ENCODE measurements at places on chromosomes 7 and 10.
A peak's percentile ranks its signal among the peaks of the same experiment; 100 is the strongest.

GRCh38 chr7:48087349-48087748, 1.7 kb upstream of the UPP1 start:
- DNase-seq = peak; percentile 85

- DNase-seq = no peak
Measured at GRCh38 chr7:72326365-72326764, 85.8 kb downstream of the CALN1 start.

GRCh38 chr7:107711301-107711700, 32.6 kb upstream of the CBLL1 start:
- DNase-seq = peak; percentile 81

DNA sequence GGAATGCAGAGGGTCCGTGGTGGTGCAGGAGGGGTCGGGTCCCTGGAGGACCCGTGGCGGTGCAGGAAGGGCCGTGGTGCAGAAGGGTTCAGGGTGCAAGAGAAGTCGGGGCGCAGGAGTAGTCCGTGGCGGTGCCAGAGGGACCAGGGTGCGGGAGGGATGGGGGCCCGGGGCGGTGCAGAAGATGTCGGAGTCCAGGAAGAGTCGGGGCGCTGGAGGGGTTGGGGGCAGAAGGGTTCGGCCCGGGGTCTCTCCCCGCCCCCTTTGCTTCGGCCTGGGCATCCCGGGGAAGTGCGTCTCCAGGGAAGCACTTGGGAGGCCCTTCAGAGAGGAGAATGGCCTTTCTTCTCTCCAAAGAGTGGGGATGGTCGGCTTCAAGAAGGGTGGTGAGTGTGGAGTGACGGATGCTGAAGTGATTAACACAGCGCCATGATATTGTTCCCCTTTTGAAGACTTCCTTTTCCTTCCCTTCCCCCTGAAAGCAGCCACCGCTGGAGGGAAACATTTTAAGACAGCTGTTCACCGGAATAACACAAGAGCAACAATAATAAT, 997 bp downstream of the WDR37 start:
- no peak for DNase-seq

- DNase-seq = no peak
Measured at GRCh38 chr10:124574456-124575070, 112.9 kb downstream of the LHPP start.

- DNase-seq = no peak
Measured at GRCh38 chr10:50613726-50614443, 9.9 kb downstream of the SGMS1 start.

DNA sequence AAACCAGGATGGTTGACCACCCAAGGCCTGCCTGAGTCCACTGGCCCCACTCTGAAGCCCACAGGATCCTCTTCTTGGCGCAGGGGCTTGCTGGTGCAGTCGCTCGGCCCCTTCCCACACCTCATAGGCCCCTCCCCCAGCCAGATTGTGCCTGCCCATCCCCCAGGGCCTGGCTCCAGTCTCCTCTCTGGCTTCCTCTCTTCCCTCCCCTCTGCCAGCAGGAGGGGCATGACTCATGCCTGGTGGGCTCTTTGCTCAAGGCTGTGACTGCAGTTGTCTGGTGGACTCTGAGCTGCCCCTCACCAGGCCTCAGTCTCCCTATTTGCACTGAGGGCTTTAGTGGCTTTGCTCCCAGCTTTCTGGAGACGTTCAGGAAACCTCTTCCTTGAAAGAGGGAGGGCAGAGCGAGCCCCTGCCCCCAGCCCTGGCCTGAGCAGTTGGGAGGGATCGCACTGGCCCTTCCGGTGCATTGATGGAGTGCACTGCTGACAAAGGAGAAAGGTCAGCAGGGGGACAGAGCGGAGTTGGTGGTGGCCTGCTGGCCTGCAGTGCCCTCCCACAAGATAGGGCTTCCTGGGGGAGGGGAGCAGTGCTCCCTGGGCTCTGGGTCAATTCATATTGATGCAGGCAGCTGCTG, 60.7 kb downstream of the ZMIZ1 start:
- peak; percentile 62 for DNase-seq

DNA sequence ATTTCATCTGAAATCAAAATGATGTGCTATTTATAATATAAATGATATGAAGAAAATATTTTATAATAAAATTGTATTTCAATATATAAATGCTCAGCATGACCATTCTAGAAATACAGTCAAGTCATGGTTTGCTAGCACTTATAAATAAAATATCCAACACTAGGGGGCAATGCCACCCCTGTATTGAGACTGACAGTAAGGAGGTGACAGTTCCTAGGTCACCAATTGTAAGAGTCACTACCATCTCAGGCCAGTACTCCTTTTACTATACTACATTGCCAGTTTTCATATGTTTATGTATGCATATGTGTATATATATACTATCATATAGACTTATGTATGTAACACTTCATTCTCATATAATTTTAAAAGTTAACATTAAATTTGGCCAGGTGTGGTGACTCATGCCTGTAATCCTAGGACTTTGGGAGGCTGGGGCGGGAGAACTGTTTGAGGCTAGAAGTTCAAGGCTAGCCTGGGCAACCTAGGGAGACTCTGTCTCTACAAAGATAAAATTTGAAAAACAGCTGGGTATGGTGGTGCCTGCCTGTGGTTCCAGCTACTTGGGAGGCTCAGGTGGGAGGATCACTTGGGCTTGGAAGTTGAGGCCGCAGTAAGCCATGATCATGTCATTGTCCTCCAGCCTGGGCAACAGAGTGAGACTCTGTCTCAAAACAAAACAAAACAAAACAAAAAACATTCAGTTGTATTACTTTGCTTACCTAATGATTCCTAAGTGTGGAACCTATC, 2.4 kb upstream of the CNOT4 start:
- peak; percentile 39 for DNase-seq

GRCh38 chr7:76185187-76185896, 16.4 kb upstream of the SRRM3 start:
- DNase-seq = no peak

GRCh38 chr7:101988513-101988912, 171.1 kb downstream of the CUX1 start:
- DNase-seq = no peak

DNA sequence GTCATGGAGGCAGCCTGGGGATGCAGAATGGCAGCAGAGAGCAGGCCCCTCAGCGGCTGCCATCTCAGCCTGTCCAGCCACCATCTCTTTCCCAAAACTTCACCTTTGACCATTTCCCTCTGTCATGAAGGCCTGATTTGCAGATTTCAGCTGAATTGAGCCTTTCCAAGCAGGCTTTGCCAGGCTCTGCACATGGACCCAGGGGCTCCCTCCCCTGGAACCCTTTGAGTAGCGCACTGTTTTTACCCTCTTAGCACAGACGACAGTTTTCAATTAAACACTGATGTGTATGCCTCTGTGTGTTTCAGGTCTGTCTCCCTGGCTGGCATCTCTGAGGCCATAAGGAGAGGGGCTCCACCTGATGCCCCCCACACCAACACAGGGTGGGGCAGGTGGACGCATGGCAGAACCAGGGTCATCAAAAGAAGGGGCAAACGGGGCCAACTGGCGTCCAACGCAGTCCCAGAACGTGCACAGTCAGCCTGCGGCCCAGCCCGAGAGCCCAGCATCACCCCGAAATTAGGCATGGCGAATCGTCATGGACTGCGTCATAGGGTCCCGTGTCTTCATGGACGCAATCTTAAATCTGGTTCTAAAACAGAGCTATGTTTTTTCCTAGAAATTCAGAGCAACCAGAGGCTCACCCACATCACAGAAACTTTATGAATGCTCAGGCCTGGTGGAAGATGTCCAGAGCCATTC, 185.0 kb upstream of the TCERG1L start:
- no peak for DNase-seq

All from astrocyte (in vitro differentiated cells and primary cell).